Stimulated activated CD4-positive, alpha-beta T cell treated with anti-CD3 and anti-CD28 coated beads, Interleukin-15, amount 100 ng/mL, for 1 hour (primary cell): ENCODE measurements at places on chromosomes 12 and 14.

GRCh38 chr14:70254476-70254961 is 65.8 kb upstream of the SLC8A3 start:
- DNase-seq: no peak

GRCh38 chr12:14138495-14138894 is 157.1 kb upstream of the GRIN2B start:
- DNase-seq: no peak

GRCh38 chr12:1473418-1473817 is 121.0 kb downstream of the FBXL14 start:
- no peak for DNase-seq

GRCh38 chr12:105431537-105432100 is 101.1 kb downstream of the C12orf75 start:
- DNase-seq: no peak

GRCh38 chr12:8678661-8679111 is 16.1 kb upstream of the MFAP5 start:
- no peak for DNase-seq

DNA sequence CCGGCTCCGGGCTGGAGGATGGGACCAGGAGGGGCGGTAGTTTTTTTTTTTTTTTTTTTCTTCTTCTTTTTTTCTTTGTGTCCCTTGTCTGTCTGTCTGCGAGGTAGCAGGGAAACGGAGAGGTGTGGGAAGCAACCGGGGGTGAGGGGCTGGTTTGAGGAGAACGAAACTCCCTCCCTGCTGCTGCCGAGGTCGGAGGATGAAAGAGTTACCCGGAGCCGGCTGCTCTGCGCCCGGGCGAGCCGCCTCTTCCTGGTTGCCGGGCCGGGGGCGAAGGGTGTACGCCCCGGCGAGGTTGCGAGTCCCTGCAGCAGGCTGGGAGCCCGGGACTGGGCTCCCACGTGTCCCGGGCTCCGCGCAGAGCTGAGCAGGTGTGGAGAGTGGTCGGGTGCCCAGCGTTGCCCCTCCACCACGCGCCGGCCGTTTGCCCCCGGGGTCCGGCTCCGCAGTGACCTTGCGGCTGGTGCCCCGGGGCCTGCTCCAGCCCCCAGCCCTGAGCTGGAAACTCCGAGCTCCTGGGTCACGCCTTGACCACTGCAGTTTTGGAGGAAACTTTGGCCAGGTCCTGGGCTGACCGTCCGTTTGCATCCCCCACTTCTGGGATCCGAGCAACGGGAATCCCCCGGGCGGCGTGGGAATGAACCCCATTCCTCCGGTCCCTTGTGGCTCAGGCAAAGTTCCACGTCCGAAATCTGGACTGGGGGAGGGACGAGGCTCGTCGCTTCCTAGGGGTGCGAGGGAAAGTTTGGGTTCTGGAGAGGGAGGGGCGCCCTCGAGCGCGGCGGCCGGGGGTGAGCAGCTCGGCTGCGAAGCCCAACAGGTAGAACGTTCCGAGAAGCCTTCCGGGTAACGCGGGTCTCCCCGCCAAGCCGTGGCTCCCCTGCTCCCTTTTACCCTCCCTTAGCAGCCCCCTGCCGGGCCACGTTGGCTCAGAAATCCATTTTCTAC is 1.3 kb downstream of the CHST11 start:
- peak; percentile 44 for DNase-seq

DNA sequence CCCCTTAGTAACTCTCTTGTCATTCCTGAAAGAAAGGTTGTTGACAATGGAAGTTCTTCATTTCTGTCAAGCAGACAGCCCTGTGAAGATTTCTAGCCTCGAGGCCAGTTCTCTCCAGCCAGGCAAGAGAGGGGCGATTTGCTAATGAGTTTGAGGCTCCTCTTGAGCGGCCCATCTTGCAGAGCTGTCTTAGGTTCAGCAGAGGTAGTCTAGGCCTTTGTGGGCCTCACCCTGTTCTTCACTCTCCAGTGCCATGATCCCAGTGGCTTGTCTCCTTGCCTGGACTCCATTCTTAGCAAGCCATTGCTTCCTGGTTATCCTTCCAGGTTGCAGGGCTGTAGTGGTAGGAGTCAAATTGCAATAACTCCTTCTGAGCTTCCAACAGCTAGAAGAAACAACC is 9.7 kb downstream of the TPH2 start:
- no peak for DNase-seq
